Fibroblast of the aortic adventitia (primary cell): ENCODE measurements at places on chromosomes 6 and 20. TPM values are rescaled to one million over a fixed set of nuclear protein-coding genes. Genes with fewer than 3 reads are reported as not detected.

Gene GMPR
- total RNA-seq = 2.5 and 24.8 TPM in 2 replicates

Gene SLC17A4
- not detected in 2 replicates for total RNA-seq

Gene OR12D3
- total RNA-seq = not detected in 2 replicates

Gene AVP
- not detected in 2 replicates for total RNA-seq

Gene HNF4A
- total RNA-seq = not detected in 2 replicates

Gene UNC5CL
- 0.74 TPM in 1 of 2 replicates, not detected in the other for total RNA-seq

- DNase-seq = peak; percentile 62
Observed at GRCh38 chr20:24118441-24119175, 130.0 kb upstream of the GGTLC1 start.

- DNase-seq = peak; percentile 17
Observed at GRCh38 chr20:7159903-7160302, 392.4 kb downstream of the BMP2 start.

DNA sequence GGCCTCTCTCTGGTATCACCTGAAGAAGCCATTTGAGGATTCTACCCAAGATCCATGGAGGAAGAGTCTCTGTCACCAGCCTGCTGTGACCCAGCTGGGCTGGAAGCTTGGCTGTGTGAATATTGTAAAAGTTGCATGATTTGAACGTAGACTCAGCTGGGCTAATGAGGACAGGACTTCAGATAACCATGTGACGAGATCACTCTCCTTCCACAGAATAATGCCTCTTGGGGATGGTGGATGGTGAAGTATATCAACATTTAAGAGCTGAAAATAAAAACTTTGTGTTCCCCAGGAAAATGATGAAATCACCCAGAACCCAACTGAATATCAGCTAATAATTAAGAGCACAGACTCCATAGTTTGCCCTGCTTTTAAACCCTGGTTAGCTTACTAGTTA, 427.9 kb downstream of the CD83 start:
- DNase-seq = no peak

GRCh38 chr6:165049362-165049761, 260.0 kb downstream of the C6orf118 start:
- DNase-seq = no peak

- DNase-seq = no peak
Observed at GRCh38 chr20:34310481-34311117, 7.4 kb upstream of the AHCY start.

GRCh38 chr20:8874437-8874836, 194.4 kb upstream of the PLCB4 start:
- DNase-seq = no peak

DNA sequence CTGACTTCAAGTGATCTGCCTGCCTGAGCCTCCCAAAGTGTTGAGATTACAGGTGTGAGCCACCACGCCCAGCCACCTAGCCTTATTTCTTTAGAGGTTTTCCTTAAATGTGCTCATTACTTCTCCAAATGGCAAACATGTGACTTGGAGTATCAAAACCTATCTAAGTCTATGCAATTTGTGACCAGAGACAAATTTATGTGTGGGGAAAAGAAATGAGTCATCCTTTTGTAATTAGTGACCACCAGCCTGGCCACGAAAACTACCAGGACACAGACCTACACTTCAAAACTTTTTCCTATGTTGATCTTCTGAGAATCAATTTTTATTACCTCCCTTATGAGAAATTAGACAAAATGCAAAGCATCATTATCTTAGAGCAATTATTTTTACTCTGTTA, 64.6 kb upstream of the OGFRL1 start:
- no peak for DNase-seq

DNA sequence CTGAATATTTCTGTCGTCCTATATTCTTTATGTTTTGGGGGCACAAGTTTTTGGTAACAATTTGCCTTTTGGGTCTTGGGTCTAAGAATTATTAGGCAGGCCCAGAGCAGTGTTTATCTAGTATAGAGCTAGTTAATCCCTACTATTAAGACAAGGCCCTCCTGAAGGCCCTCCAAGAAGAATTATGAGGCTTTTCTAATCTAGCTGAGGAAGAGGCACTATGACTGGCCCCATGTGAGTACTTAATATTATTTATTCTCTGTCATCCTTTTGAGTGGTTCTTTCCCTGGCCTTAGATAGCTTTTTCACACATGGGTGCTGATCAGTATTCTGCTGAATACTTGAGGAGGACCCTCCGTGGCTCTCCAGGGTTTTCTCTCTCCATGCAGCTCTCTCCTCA, 25.1 kb downstream of the CHMP4B start:
- no peak for DNase-seq

DNA sequence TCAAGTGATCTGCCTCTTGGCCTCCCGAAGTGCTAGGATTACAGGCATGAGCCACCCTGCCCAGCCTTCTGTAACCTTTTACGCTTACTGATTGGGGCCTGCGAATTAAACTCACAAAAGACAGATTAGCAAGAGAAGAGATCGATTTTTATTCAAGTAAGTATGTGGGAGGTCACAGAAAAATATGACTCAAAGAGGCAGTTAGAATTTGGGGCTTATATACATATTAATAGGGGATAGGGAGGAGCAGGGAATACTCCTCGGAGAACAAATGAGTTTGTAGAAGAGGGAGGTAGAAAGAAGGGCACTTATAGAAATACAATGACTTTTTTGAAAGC, 78.9 kb downstream of the CD24 start:
- DNase-seq = no peak

- no peak for DNase-seq
Observed at GRCh38 chr6:151100326-151100725, 139.4 kb upstream of the AKAP12 start.

GRCh38 chr6:106522562-106523250, 106.6 kb downstream of the RTN4IP1 start:
- DNase-seq = no peak

DNA sequence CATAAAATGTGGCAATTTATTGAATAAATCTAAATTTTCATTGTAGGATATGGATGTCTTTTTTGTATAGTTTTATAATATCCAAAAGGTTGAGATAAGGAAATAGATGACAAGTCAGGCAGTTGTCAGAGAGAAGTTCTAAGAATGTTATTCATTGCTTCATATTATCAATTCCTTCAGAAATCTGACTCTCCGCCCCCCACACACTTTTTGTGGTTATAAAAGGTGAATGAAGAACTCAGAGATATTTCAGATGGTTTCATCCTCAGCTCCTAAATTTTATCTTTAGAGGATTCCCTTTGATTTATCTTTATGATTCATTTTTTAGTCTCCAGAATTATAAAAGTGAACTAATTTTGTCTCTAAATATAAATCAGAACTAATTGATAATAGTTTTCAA, 136.1 kb upstream of the NOX3 start:
- DNase-seq = no peak

DNA sequence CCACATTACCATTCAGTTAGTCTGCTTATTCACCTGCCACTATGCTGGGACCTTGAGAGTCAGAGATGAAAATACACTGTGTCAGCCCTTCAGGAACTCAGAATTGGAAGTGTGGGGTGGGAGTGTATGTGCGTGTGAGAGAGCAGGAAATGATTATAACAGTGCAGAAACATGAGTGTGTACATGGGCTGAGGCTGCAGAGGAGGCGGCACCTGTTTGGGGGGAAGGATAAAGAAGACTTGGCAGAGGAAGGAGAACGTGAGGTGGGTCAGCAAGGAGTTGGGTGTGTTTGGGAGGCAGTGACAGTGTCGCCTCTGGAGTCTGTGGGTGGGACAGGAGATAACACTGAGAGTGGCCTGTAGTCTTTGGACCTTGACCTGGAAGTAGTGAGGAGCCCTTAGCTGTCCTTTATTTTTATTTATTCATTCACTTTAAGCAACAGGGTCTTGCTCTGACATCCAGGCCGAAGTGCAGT, 3.1 kb downstream of the CHMP4B start:
- DNase-seq = no peak

- peak; percentile 95 for DNase-seq
Observed at GRCh38 chr6:112251171-112251875, 3.0 kb downstream of the LAMA4 start.

- DNase-seq = no peak
Observed at GRCh38 chr6:95723638-95724037, 146.3 kb downstream of the MANEA start.

DNA sequence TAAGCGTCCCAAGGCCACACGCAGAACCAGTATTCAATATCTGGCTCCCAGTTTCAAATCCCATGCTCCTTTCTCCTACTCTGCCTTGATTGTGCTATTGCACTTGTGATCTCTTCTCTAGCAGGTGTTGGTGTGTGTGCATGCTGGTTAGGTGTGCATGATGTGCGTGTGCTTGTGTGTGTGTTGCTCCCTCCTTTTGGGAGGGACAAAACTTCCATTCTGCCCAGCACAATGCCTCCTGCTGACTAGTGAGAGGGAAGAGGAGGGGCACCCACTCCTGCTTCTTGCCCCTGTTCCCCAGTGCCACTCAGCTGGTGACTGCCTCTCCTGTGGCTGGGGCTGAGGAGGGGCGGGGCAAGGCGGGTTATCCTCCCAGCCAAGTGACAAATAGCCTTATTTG, 19.7 kb downstream of the CD40 start:
- no peak for DNase-seq

DNA sequence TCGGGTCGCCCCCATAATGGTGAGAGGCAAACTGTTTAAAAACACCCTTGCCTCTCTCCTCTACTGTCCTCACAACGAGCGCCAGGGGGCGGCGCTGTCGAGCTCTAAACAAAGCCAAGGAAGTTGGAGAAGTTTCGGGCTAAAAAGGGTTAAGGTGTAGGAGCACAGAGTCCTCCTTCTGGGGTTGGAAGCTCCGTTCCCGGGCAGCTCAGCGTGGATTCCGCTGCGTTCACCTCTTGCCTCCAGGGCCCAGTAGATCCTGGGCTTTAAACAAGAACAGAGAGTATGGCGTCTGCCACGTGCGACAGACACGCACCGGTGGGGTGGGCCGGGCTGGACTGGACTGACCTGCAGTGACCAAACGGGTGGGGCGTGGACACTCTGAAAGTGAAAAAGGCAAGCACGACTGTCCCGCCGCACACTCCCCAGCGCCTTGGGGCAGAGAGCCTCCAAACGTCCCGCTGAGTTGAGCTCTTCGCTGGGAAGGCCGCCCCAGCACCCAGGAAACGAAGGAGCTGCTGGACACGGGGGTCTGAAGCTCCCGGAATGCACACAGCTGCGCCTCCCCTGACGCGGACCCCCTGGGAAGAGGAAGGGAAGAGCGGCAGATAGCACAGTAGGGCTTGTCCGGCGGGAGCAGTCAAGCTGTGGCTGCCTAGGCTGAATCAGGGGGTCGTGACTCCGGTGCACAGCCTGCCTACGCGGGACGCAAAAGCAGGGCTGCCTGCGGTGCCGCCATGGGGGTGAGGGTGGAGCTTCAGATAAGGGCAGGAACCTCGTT, 1.6 kb upstream of the THBD start:
- DNase-seq = peak; percentile 89

- DNase-seq = no peak
Observed at GRCh38 chr6:135088281-135088680, 33.7 kb upstream of the HBS1L start.

DNA sequence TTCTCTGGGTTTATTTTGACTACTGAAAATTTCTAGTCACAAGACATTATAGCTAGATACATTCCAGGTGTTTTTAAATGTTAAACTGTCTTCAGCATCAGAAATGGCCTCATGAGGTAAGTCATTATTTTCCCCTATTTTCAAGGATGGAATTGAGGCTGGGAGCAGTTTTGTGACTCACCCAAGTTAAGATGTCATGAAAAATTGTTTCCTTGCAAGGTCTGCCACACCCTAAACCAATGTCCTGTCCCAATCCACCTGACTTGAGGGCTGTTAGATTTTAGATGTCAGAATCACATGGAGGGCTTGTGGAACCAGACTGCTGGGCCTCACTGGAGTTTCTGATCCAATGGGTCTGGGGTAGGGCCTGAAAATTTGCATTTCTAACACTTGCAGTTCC, 16.9 kb downstream of the SLC22A3 start:
- no peak for DNase-seq

DNA sequence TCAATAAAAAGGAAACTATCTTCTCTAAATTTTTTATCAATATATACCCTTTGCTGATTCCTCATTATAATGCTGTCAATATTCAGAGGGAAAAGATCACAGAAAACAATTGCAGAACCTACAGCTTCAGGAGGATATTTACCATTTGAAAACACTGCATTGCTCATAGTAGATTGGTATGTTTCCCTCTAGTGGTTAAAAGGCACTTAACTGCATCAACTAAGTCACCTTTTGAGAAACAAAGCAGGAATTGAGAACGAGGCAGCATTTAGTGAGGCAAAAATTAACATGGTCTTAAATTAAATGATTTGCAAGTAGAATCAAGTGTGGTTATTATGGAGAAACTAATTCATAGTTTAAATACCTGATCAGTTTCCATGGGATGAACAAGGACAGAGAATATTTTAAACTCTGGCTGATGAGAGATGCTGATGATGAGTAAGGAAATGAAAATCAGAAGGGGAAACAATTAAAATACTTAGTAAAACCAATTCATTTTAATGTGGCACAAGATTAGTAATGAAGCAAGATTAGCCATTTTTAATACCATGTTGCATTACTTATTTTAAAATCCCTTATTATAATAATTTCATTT, 642.1 kb downstream of the EPHA7 start:
- DNase-seq = no peak

DNA sequence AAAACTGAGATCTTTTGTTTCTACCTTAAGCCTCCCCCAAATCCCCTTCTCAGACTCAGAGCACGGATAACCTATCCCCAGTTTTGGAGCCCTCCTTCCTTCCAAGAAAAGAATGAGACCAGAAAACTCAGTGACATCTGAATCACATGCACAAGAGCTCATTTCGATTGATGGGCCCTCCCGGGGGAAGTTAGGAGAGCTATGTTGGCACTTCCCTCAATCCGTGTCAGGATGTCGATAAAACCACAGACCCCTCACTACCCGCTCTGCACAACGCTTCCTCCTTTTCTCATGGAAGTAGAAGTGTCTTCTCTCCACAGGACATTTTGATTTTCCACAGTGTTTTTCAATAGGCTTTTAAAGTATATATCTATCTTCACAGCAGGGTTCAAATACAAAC, 332.4 kb downstream of the HACE1 start:
- no peak for DNase-seq

GRCh38 chr6:84042603-84043002, 9.0 kb downstream of the MRAP2 start:
- DNase-seq = no peak

- peak; percentile 73 for DNase-seq
Observed at GRCh38 chr20:39885975-39886649, 802.9 kb downstream of the MAFB start.

- no peak for DNase-seq
Observed at GRCh38 chr6:149990661-149991471, 27.1 kb downstream of the ULBP1 start.

DNA sequence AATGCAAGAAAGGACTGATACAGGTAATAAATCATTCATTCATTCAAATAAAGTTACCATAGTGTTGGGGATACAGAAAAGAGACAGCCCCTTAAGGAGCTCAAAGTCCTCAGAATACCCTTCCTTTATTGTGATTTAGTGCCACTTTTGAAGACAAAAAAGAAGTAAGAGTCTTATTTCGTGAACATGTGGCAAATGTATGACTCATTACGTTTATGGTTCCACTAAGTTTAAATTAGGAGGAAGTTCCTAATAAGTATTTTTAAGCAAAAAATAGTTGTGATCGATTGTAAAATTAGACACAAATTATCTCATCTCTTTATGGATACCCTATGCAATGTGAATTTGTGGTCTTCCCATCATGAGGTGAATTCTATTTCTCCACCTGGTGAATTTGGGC, 38.5 kb upstream of the GCLC start:
- no peak for DNase-seq
